HFFc6 (cell line): ENCODE measurements at places on chromosomes 2 and 18. TPM values are rescaled to one million over a fixed set of nuclear protein-coding genes. Genes with fewer than 3 reads are reported as not detected.

Gene TGFA
- total RNA-seq: 0.14 to 0.38 TPM in 2 of 3 replicates, not detected in the other

Gene CHRNG
- total RNA-seq: not detected in 3 replicates

Gene SPEG
- 80.7 to 88.3 TPM (median 80.9 TPM) in 3 replicates for total RNA-seq

Gene ERFE
- total RNA-seq: 0.31 TPM in 1 of 2 replicates, not detected in the other

Gene C2orf76
- total RNA-seq: 7.8 to 10.5 TPM (median 9.9 TPM) in 3 replicates

Gene ALPP
- not detected in 3 replicates for total RNA-seq

Gene TRIM43
- total RNA-seq: not detected in 3 replicates

Gene HOXD8
- total RNA-seq: 3.0 and 4.2 TPM in 2 replicates

Gene RIT2
- total RNA-seq: not detected in 3 replicates

Gene IL37
- total RNA-seq: not detected in 3 replicates

- DNase-seq: no peak
- no peaks in the 10 kb centered on the region for H3K27me3 ChIP-seq
- no peak overlapping the region for H3K4me3 ChIP-seq
- no peaks in the 10 kb centered on the region for H3K36me3 ChIP-seq
- no peak overlapping the region for H3K27ac ChIP-seq
Measured at GRCh38 chr2:59077981-59078531, 836.9 kb upstream of the FANCL start.

- H3K36me3 ChIP-seq: peaks cover 36% of the 10 kb centered on the region
- peak overlapping the region; percentile 22; the same call in 1 of the 2 replicates for H3K27ac ChIP-seq
- no peak for DNase-seq
- H3K4me3 ChIP-seq: no peak overlapping the region
- peaks cover 57% of the 10 kb centered on the region for H3K4me1 ChIP-seq
Measured at GRCh38 chr2:39377226-39377939, 59.7 kb downstream of the MAP4K3 start.

DNA sequence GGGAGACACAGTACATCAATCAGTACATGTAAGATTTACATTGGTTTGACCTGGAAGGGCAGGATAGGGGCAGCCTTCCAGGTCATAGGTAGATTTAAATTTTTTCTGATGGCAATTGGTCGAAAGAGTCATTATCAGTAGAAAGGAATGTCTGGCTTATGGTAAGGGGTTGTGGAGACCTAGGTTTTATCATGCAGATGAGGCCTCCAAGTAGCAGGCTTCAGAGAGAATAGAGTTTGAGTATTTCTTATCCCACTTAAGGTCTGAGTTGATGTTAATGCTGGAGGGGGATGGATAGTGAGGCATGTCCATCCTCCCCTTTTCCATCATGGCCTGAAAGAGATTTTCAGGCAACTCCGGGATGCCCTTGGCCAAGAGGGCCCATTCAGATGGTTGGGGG, 60.7 kb downstream of the SPTBN1 start:
- no peak overlapping the region for H3K27ac ChIP-seq
- H3K27me3 ChIP-seq: no peaks in the 10 kb centered on the region; the same call in 1 of the 2 replicates
- H3K4me1 ChIP-seq: peaks cover 56% of the 10 kb centered on the region
- H3K4me3 ChIP-seq: no peak overlapping the region
- H3K36me3 ChIP-seq: peaks cover 9% of the 10 kb centered on the region; the same call in 1 of the 2 replicates
- no peak for DNase-seq

- H3K36me3 ChIP-seq: no peaks in the 10 kb centered on the region
- no peak overlapping the region for H3K4me3 ChIP-seq
- no peaks in the 10 kb centered on the region for H3K4me1 ChIP-seq
- no peak overlapping the region for H3K27ac ChIP-seq
Measured at GRCh38 chr18:25935356-25935755, 155.1 kb downstream of the SS18 start.

- H3K27ac ChIP-seq: no peak overlapping the region
- no peaks in the 10 kb centered on the region; the same call in none of the 2 replicates for H3K27me3 ChIP-seq
Measured at GRCh38 chr18:27355308-27355707, 170.2 kb upstream of the CHST9 start.

DNA sequence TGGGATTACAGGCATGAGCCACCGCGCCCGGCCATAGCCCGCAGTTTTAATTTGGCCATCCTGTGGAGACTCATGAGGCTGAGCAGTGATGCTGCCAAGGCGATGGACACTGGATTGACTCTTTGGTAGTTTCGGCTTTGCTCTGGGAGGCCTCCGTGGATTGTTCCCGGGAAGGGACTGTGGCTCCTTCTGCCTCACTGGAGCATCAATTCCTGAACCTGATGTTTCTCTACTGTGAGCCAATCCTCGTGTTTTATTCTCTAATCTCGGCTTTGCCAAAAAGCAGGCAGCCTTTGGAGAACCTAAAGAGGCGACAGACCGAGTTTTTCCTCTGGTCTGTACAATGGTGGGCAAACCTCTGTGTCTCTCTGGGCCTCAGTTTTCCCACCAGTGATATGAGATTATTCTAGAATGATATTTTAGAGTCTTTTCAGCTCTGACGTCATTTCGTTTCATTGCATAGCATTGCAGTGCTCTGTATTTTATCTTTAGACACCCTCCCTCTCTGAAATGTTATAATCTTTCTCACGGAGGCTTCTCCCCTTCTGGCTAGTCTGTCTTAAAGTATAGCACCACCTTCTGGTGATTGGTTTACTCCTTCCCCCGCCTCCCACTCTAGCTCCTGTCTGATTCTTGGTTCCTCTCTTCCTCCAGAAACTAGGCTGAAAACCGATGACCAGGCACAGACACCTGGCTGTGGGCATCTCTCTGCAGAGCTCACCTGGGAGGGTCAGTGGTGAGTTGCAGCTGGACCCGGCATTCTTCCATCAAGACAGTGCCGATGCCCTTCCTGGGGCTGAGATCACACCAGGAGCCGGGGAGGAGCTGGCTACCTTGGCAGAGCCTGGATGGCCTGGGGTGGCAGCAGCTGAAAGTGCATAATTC, 341.3 kb downstream of the MYCN start:
- H3K27ac ChIP-seq: no peak overlapping the region
- H3K36me3 ChIP-seq: no peaks in the 10 kb centered on the region; the same call in 1 of the 2 replicates
- H3K4me3 ChIP-seq: no peak overlapping the region

DNA sequence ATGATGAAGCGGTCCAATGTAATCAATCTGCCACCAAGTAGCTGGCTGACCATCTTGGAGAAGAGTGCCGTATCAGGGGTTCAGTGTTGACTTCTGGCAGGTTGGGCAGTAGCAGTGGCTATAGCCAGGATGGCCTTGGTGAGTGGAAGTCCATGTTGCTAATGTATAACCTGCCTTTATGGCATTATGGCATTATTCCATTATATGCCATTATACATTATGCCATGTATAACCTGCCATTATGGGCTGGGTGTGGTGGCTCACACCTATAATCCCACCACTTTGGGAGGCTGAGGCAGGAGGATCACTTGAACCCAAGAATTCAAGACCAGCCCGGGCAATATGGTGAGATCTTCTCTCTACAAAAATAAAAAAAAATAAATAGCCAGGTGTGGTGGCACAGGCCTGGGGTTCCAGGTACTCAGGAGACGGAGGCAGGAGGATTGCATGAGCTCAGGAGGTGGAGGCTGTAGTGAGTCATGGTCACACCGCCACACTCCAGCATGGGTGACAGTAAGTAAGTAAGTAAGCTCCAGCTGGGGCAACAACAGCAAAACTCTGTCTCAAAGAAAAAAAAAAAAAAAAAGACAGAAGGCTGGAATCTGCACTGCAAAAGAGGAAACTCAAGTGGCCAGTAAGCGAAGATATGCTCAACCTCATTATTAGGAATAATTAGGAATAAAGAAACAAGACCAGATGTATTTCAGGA, 24.4 kb upstream of the EMILIN2 start:
- H3K4me1 ChIP-seq: peaks cover 5% of the 10 kb centered on the region; the same call in 1 of the 2 replicates
- no peak overlapping the region for H3K27ac ChIP-seq
- no peaks in the 10 kb centered on the region for H3K36me3 ChIP-seq
- H3K27me3 ChIP-seq: peaks cover 14% of the 10 kb centered on the region
- DNase-seq: no peak

- H3K27ac ChIP-seq: no peak overlapping the region
- H3K4me3 ChIP-seq: no peak overlapping the region
- DNase-seq: no peak
- no peaks in the 10 kb centered on the region for H3K4me1 ChIP-seq
- no peaks in the 10 kb centered on the region for H3K36me3 ChIP-seq
- peaks cover 13% of the 10 kb centered on the region; the same call in 1 of the 2 replicates for H3K27me3 ChIP-seq
Measured at GRCh38 chr2:118618279-118618678, 229.2 kb downstream of the EN1 start.

DNA sequence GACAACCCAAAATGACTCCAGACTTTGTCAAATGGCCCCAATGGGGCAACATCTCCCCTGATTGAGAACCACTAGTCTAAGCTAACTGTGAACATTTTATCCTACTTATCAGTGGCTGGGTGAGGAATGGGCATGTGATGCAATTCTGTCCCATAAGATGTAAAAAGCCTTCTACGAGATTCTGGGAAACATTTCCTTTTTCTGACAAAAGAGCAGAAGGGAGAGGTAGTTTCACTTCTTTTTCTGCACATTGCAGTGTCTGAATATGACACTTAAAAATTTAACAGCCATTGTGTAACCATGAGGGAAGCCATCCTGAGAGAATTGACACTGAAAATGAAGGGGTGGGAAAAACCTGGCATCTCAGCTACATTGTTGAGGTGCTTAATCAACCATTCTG, 17.3 kb upstream of the MARCHF4 start:
- no peak overlapping the region for H3K4me3 ChIP-seq
- no peak overlapping the region for H3K27ac ChIP-seq
- no peaks in the 10 kb centered on the region for H3K36me3 ChIP-seq
- no peaks in the 10 kb centered on the region; the same call in 1 of the 2 replicates for H3K27me3 ChIP-seq
- DNase-seq: no peak
- H3K4me1 ChIP-seq: peaks cover 17% of the 10 kb centered on the region

- H3K27ac ChIP-seq: no peak overlapping the region
- H3K4me1 ChIP-seq: peaks cover 20% of the 10 kb centered on the region
- peaks cover 13% of the 10 kb centered on the region for H3K27me3 ChIP-seq
- no peak overlapping the region for H3K4me3 ChIP-seq
- DNase-seq: no peak
Measured at GRCh38 chr2:57864926-57865325, 181.7 kb upstream of the VRK2 start.

GRCh38 chr2:114714313-114714712, 271.9 kb downstream of the DPP10 start:
- no peaks in the 10 kb centered on the region for H3K36me3 ChIP-seq
- no peak for DNase-seq
- no peak overlapping the region for H3K27ac ChIP-seq
- H3K4me1 ChIP-seq: no peaks in the 10 kb centered on the region
- H3K4me3 ChIP-seq: no peak overlapping the region

- no peak overlapping the region for H3K27ac ChIP-seq
- no peak for DNase-seq
- no peaks in the 10 kb centered on the region for H3K27me3 ChIP-seq
- no peak overlapping the region for H3K4me3 ChIP-seq
Measured at GRCh38 chr18:14941256-14941655, 193.3 kb downstream of the ANKRD30B start.

DNA sequence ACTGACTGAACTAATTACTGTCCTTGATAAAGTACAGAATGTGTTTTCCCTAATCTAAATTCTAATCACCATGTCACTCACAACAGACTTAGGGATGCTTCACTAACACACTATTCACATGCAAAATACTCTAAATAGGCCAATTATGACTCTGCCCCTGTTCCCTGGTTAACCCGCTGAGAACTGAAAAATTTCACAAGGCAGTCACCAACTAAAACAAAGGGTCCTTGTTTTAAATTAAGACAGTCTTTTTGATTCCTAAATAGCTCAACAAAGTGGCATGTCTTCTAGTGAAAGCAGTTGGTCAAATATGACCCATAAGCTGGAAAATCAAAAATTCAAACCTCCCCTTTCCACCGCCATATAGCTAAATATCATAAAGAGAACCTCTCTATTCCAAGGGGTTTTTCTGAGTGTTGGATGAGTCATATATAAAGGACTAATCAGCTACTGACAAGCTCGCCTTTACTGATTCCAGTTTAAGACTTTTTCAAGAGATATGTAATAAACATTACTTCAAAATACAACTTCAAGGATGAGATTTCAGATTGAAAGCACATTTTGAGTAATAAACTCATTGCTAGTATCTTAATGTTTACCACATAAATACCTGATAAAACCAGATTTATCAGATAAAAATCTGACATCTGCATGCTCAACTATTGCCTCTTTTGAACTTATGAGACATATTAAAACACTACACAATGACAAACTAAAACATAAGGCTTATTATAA, 235.8 kb downstream of the TCF4 start:
- DNase-seq: no peak
- peaks cover 6% of the 10 kb centered on the region; the same call in 1 of the 2 replicates for H3K36me3 ChIP-seq
- peaks cover 50% of the 10 kb centered on the region for H3K4me1 ChIP-seq
- no peak overlapping the region for H3K27ac ChIP-seq

GRCh38 chr2:214807653-214808052, 1.8 kb downstream of the BARD1 start:
- no peak for DNase-seq
- H3K27ac ChIP-seq: peak overlapping the region; percentile 89
- peak overlapping the region; percentile 95 for H3K4me3 ChIP-seq
- peaks cover 4% of the 10 kb centered on the region; the same call in 1 of the 2 replicates for H3K36me3 ChIP-seq
- peaks cover 3% of the 10 kb centered on the region; the same call in 1 of the 2 replicates for H3K27me3 ChIP-seq
- H3K4me1 ChIP-seq: peaks cover 36% of the 10 kb centered on the region

- no peaks in the 10 kb centered on the region for H3K36me3 ChIP-seq
- no peak overlapping the region for H3K4me3 ChIP-seq
- H3K27me3 ChIP-seq: peaks cover 4% of the 10 kb centered on the region; the same call in 1 of the 2 replicates
- peak; percentile 45 for DNase-seq
- no peak overlapping the region for H3K27ac ChIP-seq
Measured at GRCh38 chr18:27599202-27599829, 414.2 kb upstream of the CHST9 start.

- H3K4me3 ChIP-seq: no peak overlapping the region
- DNase-seq: peak; percentile 48
- H3K4me1 ChIP-seq: no peaks in the 10 kb centered on the region; the same call in 1 of the 2 replicates
- no peak overlapping the region for H3K27ac ChIP-seq
- 0 out of 2 replicates have a peak, but pooled peaks cover 4% of the 10 kb centered on the region for H3K36me3 ChIP-seq
Measured at GRCh38 chr2:10048501-10049171, 5.3 kb downstream of the KLF11 start.

- H3K4me3 ChIP-seq: no peak overlapping the region
- peak overlapping the region; percentile 51 for H3K27ac ChIP-seq
- DNase-seq: no peak
- H3K27me3 ChIP-seq: peaks cover 3% of the 10 kb centered on the region; the same call in 1 of the 2 replicates
- H3K4me1 ChIP-seq: peaks cover 58% of the 10 kb centered on the region
- H3K36me3 ChIP-seq: peaks cover 24% of the 10 kb centered on the region
Measured at GRCh38 chr18:57749604-57749970, 53.5 kb downstream of the ATP8B1 start.

GRCh38 chr18:35376742-35377695, at the start of gene ZNF396:
Gene ZNF396 (minus strand): TSS chr18:35377337. CDS start chr18:35374292, 3,045 bp downstream.
- H3K27ac ChIP-seq: no peak within 1 kb of the TSS
- no peaks in the 10 kb centered on the region for H3K36me3 ChIP-seq
- DNase-seq: no peak
- peaks cover 23% of the 10 kb centered on the region for H3K4me1 ChIP-seq
- H3K27me3 ChIP-seq: peaks cover 23% of the 10 kb centered on the region

GRCh38 chr2:71614976-71615766, 161.8 kb downstream of the DYSF start:
- H3K4me1 ChIP-seq: peaks cover 7% of the 10 kb centered on the region
- no peak overlapping the region for H3K4me3 ChIP-seq
- H3K36me3 ChIP-seq: no peaks in the 10 kb centered on the region
- peak overlapping the region; percentile 31 for H3K27ac ChIP-seq
- peaks cover 17% of the 10 kb centered on the region for H3K27me3 ChIP-seq
- DNase-seq: peak; percentile 30
